Body of pancreas (tissue), 4 donors: ENCODE measurements at places on chromosomes 1 and 21. TPM values are rescaled to one million over a fixed set of nuclear protein-coding genes. Genes with fewer than 3 reads are reported as not detected.

The GABRD gene
- not detected for total RNA-seq

GRCh38 chr1:22105611-22106207 is 37.2 kb downstream of the WNT4 start:
- no peak overlapping the region for H3K27ac ChIP-seq
- H3K27me3 ChIP-seq = no peaks in the 10 kb centered on the region
- H3K36me3 ChIP-seq = no peaks in the 10 kb centered on the region
- H3K4me1 ChIP-seq = no peaks in the 10 kb centered on the region

GRCh38 chr1:167678422-167678821 is 43.4 kb upstream of the MPZL1 start:
- no peaks in the 10 kb centered on the region for H3K4me1 ChIP-seq
- no peak for DNase-seq

The PGBD5 gene
- 2.6 TPM for total RNA-seq

DNA sequence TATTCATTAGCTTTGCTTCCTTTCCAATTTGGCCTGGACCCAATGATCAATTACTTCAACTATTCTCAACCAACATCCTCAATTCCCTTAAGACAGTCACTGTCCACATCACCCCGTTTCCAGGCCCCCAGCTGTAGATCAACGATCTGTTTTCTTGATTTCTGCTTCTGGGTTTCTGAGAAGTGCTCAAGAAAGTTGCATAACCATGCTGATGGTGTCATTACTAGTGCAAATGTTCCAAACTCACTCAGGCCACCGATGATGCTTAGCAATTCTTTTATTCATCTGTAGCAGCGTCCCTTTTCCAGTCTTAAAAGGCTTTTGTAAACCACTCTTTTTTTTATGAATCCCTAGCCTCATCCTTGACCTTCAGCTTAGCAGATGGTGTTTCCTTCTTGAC is 155.8 kb upstream of the PTGFR start:
- H3K27me3 ChIP-seq = no peaks in the 10 kb centered on the region
- H3K4me1 ChIP-seq = no peaks in the 10 kb centered on the region
- no peak overlapping the region for H3K4me3 ChIP-seq
- no peak overlapping the region for H3K27ac ChIP-seq
- DNase-seq = no peak
- no peaks in the 10 kb centered on the region for H3K36me3 ChIP-seq

The NCMAP gene
- total RNA-seq = 12.7 TPM

- H3K4me1 ChIP-seq = no peaks in the 10 kb centered on the region
- no peaks in the 10 kb centered on the region for H3K36me3 ChIP-seq
- no peak for DNase-seq
- no peak overlapping the region for H3K4me3 ChIP-seq
- H3K27me3 ChIP-seq = no peaks in the 10 kb centered on the region
Observed at GRCh38 chr1:205994346-205994745, 8.8 kb downstream of the RAB7B start.

The HES2 gene
- not detected for total RNA-seq

The ROR1 gene
- total RNA-seq = 26.7 TPM

The SERINC2 gene
- total RNA-seq = 14.5 TPM

- H3K36me3 ChIP-seq = peaks cover 8% of the 10 kb centered on the region
- H3K27me3 ChIP-seq = no peaks in the 10 kb centered on the region
- no peak overlapping the region for H3K27ac ChIP-seq
- peaks cover 52% of the 10 kb centered on the region for H3K4me1 ChIP-seq
Observed at GRCh38 chr1:46595127-46595526, 8.9 kb downstream of the MKNK1 start.

The FBXO44 gene
- total RNA-seq = 30.6 TPM

The CRYZL1 gene
- total RNA-seq = 31.6 TPM

GRCh38 chr1:155191904-155192303 is 15.8 kb downstream of the THBS3 start:
- peak overlapping the region; percentile 98 for H3K27ac ChIP-seq
- H3K36me3 ChIP-seq = no peaks in the 10 kb centered on the region
- H3K4me3 ChIP-seq = peak overlapping the region; percentile 17
- no peak for DNase-seq
- no peaks in the 10 kb centered on the region for H3K27me3 ChIP-seq

The GJA5 gene
- 8.8 TPM for total RNA-seq

The USP24 gene
- 68.6 TPM for total RNA-seq

DNA sequence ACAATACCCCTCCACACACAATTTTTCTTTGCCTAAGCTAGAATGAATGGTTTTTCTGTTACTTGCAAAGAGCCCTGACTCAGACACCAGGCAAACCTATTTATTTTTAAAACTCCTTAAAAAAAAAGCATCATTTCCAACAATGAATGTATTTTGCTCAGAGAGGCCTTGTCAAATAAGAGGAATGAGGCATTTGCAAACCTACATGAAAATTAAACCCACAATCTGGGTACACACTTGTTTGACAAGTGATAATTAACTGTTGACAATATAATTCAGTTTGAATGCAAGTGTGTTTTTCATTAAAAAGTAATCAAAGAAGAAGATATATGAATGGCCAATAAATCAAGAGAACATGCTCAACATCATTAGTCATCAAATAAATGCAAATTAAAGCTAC is 339.5 kb downstream of the PTPRU start:
- H3K27ac ChIP-seq = no peak overlapping the region
- no peak for DNase-seq
- H3K4me1 ChIP-seq = no peaks in the 10 kb centered on the region
- no peak overlapping the region for H3K4me3 ChIP-seq
- no peaks in the 10 kb centered on the region for H3K36me3 ChIP-seq

DNA sequence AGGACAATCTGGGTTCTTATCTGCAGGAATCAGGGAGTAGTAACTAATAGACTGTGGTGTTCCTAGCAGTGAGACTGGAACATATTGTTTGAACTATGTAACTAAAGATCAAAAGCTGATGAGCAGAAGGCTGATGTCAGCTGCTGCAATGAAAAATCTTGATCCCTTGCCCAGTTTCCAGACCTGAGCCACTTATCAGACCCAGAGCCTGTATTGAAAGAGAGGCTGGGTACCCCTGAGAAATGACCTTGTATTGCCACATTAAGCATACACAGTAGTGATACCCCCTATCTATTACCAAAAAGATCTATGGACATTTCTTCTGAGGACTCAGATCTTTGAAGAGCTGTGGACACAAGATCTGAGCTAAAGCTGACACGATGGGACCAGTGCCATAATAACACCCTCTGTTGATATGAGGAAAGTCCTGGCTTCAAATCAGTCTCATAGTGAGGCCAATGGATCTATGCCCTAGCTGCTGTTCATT is 178.0 kb upstream of the GALNT2 start:
- peak overlapping the region; percentile 91 for H3K27ac ChIP-seq
- peaks cover 79% of the 10 kb centered on the region for H3K4me1 ChIP-seq
- no peaks in the 10 kb centered on the region for H3K27me3 ChIP-seq
- no peak overlapping the region for H3K4me3 ChIP-seq
- peak; percentile 85 for DNase-seq
- no peaks in the 10 kb centered on the region for H3K36me3 ChIP-seq

- H3K4me1 ChIP-seq = no peaks in the 10 kb centered on the region
- no peaks in the 10 kb centered on the region for H3K27me3 ChIP-seq
- no peak overlapping the region for H3K27ac ChIP-seq
- no peaks in the 10 kb centered on the region for H3K36me3 ChIP-seq
- no peak overlapping the region for H3K4me3 ChIP-seq
- no peak for DNase-seq
Observed at GRCh38 chr1:89978755-89979154, 16.2 kb upstream of the ZNF326 start.

GRCh38 chr1:221012120-221012519 is 132.9 kb downstream of the HLX start:
- H3K36me3 ChIP-seq = no peaks in the 10 kb centered on the region
- DNase-seq = no peak
- H3K27ac ChIP-seq = no peak overlapping the region

DNA sequence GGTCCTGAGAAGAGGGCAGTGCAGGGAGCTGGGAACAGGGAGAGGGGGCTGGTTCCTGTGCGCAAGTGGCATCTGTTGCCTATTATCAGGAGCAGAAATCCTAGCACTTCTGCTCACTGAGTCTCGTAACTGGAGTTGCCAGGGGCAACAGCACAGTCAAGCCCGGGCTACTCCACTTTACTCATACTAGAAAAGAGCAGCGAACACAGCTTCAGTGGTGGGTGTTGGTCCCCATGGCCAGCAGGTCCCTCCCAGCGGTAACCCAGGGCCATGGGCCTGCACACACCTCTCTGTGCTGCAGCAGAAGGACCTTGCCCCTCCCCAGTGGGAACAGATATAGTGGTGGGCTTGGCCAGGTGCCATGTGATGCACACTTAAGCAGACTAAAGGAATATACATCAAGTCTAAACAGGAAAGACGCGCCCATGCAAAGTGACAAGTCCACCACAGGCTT is 8.5 kb downstream of the PYCR2 start:
- no peaks in the 10 kb centered on the region for H3K27me3 ChIP-seq
- no peak overlapping the region for H3K27ac ChIP-seq
- no peak for DNase-seq
- no peaks in the 10 kb centered on the region for H3K36me3 ChIP-seq
- H3K4me1 ChIP-seq = peaks cover 34% of the 10 kb centered on the region

The ESPN gene
- 4.0 TPM for total RNA-seq

The USH2A gene
- total RNA-seq = 0.33 TPM
